Glutamatergic neuron (in vitro differentiated cells): ENCODE measurements at places on chromosomes 4 and X. TPM values are rescaled to one million over a fixed set of nuclear protein-coding genes. Genes with fewer than 3 reads are reported as not detected.

The RBM46 gene
- 7.9 TPM for total RNA-seq

GRCh38 chr4:700587-701264 is 4.9 kb upstream of the PCGF3 start:
- no peak for DNase-seq

The BLOC1S4 gene
- 22.5 TPM for total RNA-seq

- peak; percentile 68 for DNase-seq
Measured at GRCh38 chr4:7254736-7255487, 62.6 kb downstream of the SORCS2 start.

The CT47A7 gene
- not detected for total RNA-seq

The JAKMIP1 gene
- 2.4 TPM for total RNA-seq
